HepG2 (cell line): ENCODE measurements at places on chromosomes 5 and 9. TPM values are rescaled to one million over a fixed set of nuclear protein-coding genes. Genes with fewer than 3 reads are reported as not detected.
A peak's percentile ranks its signal among the peaks of the same experiment; 100 is the strongest.

GRCh38 chr9:104256031-104256695 lies 162.1 kb downstream of the SMC2 start:
- DNase-seq, result no peak

MLANA gene
- total RNA-seq, result 0.11 and 0.72 TPM in 2 replicates

- no peak for DNase-seq
These were observed 82.4 kb downstream of the ARHGAP26 start for GRCh38 chr5:142852416-142853198.

PCDHA10 gene
- 0.02 TPM in 1 of 2 replicates, not detected in the other for total RNA-seq

- peak; percentile 100 for DNase-seq
These were observed 125.9 kb upstream of the ANKRD55 start for GRCh38 chr5:56358703-56359681.
